Stimulated activated CD8-positive, alpha-beta memory T cell treated with anti-CD3 and anti-CD28 coated beads, Interleukin-2, amount 100 ng/mL, for 1 hour (primary cell): ENCODE measurements at places on chromosomes 4 and X.

DNA sequence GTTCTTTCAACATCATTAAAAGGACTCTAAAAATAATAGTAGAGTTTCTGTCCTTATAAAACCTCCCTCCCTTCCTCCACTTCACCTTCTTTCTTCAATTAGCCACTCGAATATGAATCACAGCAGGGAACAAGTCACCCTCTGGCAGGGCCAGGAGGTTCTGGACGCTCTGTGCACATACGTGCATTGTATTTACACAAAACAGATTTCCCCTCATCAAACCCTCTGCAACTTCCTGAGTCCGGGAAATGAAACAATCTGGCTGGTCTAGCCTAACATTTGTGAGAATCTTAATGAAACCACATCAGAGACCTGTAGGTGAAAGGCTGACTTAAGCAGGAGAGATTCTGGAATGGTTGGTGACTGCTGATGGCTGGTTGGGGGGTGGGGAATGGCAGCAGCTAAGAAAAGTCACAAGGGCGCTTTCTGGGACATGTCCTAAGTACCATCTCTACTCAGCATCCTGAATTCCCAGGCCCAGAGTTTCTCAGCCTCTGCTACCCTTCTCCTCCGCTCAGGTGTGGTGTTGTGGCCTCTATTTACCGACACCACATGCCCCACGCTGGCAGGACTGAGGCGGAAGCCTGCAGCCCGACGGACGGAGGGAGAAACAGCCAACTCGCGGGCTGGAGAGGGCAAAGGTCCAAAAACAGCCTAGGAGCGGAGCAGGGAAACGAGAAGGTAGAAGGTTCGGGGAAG is 1.0 kb downstream of the ZDHHC9 start:
- no peak for DNase-seq

- DNase-seq, result no peak
Measured at GRCh38 chr4:52994567-52994966, 132.4 kb downstream of the RASL11B start.

- no peak for DNase-seq
Measured at GRCh38 chr4:80062527-80062926, 10.5 kb downstream of the ANTXR2 start.

DNA sequence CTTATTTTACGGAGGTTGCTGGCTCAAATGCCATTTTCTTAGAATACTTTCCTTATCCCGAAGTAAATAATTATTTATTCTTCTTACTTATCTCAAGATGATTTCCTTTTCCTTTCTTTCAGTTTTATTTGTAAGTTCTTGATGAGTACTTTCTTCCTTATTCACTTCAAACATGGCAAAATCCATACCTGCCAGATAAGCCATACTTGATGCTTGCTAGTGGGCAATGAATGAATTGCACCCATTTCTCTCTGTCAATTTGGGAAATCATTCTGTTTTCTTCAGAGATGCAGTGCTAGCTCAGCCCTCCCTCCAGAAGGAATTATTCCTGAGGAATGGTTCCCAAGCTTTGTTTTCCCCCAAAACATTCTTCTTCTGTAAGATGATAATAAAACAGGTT is 598.3 kb downstream of the SPRY1 start:
- no peak for DNase-seq

GRCh38 chr4:74009307-74009706 is 10.8 kb upstream of the CXCL5 start:
- no peak for DNase-seq

DNA sequence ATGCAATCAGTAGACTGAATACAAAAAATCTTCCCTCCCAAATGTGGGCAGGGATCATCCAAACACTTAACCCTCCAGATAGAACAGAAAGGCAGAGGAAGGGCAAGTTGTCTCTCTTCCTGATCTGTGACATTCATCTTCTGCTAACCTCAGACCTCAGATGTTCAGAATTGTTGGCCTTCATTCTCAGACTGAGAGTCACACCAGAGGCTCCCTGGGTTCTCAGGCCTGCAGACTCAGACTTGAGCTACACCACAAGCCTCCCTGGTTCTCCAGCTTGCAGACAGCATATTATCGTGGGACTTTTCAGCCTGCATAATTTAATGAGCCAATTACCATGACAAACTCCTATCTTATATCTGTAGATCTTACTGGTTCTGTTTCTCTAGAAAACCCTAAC is 1471.6 kb upstream of the ADGRL3 start:
- no peak for DNase-seq

GRCh38 chrX:17820100-17820499 is 41.0 kb downstream of the RAI2 start:
- no peak for DNase-seq

GRCh38 chr4:161356351-161356750 is 807.4 kb downstream of the FSTL5 start:
- no peak for DNase-seq

GRCh38 chr4:116546759-116547158 is 538.6 kb downstream of the TRAM1L1 start:
- no peak for DNase-seq

DNA sequence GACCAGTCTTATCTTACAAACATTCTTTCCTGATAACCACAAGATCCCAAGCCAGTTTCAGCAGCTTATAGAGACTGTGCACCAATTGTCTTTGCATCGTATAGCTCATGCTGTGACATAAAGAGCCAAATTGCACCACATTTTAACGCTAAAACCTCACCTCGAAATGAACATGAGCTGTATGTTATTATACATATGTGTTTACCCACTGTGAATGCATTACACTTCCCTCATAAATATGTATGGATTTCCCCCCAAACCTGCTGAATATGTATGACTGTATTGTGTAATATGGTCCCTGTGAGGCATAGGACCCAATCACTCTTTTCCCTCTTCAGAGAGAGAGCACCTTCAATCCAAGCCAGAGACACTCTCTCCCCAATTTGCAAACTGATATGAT is 692.4 kb downstream of the NLGN4X start:
- no peak for DNase-seq

DNA sequence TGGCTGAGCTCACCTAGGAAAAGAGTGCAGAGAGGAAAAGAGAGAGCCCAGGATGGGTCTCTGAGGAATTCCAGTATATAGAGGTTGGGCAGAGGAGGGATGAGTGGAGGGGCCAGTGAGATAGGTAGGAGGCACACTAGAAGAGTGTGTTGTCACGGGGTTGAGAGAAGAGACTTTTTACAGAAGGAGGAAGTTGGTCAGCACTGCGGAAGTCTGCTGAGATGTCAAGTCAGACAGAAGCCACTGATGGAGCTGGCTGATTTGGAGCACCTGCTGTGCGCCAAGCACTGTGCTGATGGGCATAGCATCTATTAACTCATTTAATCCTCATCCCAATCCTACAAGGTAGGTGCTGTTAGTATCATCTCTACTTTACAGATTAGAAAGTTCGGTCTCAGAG is 60.4 kb downstream of the EFNB1 start:
- DNase-seq, result no peak

GRCh38 chrX:134692233-134692632 is 34.0 kb upstream of the PLAC1 start:
- no peak for DNase-seq

DNA sequence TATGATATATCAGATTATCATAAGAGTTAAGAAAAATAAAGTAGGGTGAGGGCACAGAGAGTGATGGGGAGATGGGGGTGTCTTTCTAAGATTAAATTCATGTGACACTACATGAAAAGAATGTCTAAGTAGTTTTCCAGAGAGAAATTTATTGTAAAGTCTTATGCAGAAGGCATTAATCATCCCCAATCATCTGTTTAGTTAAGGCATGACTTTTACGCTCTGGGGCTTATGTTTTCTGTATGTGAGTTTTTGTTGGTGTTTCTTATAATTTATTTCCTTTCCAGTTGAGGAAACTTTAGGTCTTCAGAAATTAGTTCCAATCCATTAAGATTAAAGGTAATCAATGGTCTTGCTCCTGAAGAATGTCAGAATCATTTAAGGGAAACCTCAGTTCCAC is 383.0 kb upstream of the GALNT7 start:
- no peak for DNase-seq
